Activated naive CD4-positive, alpha-beta T cell treated with anti-CD3 and anti-CD28 coated beads, Interleukin-2, amount 50 U/mL, for 16 hours (primary cell): ENCODE measurements at places on chromosomes 3 and 15.

GRCh38 chr3:195352895-195353488, 82.0 kb upstream of the XXYLT1 start:
- DNase-seq = no peak

GRCh38 chr3:52593103-52593502, 56.7 kb downstream of the UQCC5 start:
- no peak for DNase-seq

DNA sequence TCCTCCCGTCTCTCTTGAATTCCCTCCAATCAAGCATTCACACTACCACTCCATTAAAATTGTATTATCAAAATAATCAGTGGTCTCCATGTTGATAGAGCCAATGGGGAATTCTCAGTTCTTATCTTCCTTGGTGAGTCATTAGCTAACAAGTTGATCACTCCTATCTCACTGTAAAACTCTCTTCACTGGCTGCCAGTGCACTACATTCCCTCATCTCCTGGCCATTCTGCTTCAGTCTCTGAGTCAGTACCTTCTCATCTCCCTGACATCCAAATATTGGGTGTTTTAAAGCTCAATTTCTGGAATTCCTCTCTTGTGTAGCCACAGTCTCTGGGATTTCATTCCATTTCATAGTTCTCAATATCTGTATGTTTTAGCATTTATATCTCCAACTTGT, 175.2 kb downstream of the ALDH1A2 start:
- no peak for DNase-seq

DNA sequence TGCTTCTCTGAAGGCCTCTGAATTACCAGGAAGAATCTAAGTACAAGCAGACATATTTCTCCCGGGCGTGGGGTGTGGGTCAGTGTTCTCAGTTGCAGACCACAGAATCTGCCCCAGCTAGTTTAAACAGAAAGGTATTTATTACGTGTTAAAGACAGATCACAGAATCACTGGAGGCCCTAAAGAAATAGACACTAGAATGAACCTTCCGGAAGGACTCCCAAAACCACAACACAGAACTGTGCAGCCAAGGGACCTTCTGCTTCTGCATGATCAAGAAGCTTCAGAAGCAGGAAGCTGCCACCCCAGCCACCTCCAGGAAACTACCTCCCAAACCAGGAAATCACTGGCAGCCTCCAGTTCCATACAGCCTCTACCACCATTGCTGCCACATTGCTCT, 32.7 kb upstream of the ZFAND6 start:
- no peak for DNase-seq

DNA sequence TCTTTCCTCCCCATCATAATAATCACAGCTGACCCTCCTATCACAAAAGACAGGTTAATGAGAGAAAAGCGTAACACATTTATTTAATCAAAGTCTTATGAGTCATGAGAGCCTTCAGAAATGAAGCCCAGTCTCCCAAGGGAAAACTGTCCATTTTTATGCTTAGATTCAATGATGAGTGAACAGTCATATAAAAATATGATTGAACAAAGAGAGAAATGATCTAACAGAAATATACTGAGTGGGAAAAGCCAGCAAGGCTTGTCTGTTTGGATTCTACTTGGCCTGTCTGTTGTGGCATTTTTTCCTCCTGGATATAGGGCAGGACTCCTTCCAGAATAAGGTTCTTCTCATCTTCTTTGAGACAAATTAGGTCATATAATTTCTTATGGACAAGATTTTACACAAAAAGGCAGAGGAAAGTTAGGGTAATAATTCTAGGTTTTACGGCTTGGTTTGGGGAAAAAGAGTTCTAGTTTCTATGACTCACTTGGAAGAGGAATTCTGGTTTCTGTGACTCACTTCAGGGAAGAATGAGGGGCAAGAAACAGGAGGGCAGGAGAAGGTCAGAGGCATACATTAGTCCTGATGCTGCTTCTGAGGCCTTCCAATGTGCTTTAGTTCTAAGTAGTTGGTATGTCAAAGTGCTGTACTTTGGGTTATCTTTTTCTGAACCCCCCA, 534.2 kb downstream of the ZIC1 start:
- no peak for DNase-seq

DNA sequence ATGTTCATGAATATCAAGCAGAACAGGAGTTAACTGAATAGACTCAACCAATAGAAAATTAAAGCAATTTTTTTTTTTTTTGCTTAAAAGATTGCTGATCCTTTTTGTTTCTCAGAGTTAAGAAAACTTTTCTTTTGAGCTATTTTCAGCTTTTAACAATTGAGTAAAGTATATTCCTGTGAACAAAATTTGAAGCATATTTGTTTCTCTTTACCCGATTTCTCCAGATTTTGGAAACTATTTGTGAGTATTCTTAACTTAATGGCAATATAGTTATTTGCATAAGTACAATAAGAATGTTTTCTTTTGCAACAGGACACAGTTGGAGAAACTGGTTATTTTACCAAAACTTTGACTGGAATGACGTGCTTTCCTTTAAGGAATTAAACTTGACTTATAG, 53.4 kb upstream of the C15orf39 start:
- DNase-seq = no peak

GRCh38 chr15:74820056-74820455, 6.4 kb upstream of the CPLX3 start:
- DNase-seq = no peak

DNA sequence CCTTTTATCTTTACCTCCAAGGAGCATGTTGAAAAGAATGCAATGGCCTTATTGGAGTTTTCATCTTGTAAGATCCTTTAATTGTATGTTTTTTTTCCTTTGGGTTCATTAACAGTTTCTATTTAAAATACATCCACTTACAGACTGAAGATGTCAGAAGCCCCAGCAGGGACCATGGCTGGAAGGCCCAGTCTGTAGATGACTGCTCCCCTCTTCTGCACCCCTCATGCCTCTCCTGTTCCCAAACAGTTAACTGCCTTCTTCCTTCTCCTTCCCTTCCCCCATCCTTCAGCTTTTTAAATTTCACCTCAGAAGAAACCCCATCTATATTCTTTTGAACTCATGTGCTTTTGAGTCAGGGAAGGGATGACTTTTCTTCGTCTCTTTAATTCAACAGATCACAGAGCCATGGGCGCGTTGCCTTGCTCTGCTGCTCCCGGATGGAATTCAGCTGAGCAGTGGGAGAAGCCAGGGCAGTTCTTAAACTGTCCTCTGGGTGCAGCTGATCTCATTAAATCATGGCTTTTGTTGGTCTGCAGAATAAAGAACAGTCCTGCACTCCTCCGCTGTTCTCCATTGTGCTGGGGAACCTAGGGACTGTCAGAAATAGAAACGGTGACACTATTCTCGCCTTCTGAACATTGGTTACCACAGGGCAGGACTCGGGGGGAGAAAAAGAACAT, 71.5 kb upstream of the EIF1B start:
- DNase-seq = no peak

GRCh38 chr3:51379746-51380455, 5.2 kb upstream of the MANF start:
- DNase-seq = no peak

DNA sequence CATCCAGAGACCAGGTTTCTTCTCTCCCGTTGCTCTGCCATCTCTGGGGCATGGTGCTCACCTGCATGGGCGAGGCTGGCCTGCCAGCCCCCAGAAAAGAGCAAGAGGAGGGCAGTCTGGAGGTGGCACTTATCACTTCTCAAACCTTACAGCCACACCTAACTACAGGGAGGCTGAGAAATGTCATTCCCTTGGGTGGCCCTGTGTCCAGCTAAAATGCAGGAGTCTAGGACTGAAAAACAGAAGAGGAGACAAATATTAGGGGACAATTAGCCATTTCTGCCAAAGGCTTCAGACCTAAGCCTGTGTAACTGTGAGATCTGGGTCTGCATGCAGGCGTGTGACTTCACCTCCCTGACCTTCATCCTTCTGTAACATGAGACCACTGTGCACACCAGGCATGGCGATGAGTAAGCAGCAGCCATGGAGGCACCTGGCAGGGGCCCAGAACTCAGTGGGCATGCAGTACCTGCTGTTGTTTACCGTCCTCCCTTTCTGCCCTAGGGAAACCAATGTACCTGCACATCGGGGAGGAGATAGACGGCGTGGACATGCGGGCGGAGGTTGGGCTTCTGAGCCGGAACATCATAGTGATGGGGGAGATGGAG, 83.4 kb downstream of the MESD start:
- DNase-seq = no peak

GRCh38 chr15:36251450-36251849, 328.0 kb upstream of the CDIN1 start:
- DNase-seq = no peak

GRCh38 chr15:46502667-46503066, 867.8 kb downstream of the SQOR start:
- DNase-seq = no peak

DNA sequence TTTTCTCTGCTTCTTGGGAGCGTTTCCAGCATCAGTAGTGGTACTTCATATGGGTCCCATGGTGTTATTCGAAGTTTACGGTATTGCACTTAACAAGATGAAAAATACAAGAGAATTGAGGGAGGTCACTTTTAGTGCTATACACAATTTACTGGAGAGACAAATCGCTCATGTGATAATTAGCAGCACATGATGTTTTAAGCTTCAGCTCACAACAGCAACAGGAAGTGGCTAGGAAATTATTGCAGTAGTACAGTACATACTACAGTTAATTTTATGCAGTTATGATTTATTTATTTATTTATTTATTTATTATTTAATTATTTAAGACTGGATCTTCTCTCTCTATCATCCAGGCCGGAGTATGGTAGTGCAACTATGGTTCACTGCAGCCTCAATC, 14.4 kb upstream of the DCAF1 start:
- DNase-seq = no peak

DNA sequence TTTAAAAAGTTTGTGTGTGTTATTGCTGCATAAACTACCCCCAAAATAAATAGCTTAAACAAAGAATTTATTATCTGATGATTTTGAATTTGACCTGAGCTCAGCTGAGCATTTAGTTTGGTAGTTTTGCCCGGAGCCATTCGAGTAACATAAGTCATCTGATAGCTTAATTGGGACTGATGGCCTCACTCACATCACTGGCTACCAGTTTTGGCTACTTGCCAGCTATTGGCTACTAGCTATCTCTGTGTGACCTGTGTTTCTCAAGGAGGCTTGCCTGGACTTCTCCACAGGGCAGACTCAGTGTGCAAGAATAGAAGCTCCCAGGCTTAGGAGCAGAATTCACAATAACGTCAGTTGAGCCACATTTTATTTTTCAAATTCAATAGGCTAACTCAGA, 9.0 kb downstream of the CNTN3 start:
- DNase-seq = no peak

- no peak for DNase-seq
Observed at GRCh38 chr3:159947220-159947619, 41.4 kb upstream of the IL12A start.

DNA sequence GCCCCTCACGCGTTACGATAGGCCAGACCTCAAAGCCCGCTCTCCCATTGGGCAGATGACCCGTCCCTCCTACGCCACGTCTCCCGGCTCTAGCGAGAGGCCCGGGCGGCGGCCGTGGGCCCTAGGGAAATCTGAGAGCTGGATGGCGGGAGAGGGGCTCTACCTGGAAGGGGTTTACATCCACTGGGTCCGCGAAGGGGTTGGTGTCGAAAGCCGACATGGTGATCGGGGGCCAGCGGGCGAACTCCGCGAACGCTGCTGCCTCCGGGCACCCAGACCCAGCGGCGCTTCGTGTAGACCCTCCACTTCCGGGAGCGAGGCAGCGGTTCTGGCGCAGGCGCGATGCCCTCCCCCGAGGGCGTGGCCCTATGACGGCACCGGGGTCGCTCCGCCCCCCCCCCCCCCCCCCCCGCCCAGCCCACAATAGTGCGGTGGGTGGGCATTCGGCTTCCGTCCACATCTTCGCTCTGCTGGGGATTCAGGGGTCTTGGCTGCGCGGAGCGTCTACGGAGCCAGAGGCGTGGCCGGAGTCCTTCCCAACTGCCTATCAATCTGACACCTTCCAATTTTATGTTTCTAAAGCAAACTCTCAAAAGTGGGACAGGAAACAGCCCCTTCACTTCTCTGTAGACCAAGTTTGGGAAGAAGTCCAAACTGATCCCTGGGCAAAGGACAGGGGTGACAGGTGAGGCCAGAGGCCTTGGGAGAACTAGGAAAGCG, at the start of gene SCAMP2:
Gene SCAMP2 (minus strand): TSS at position 330 of the 720 bp plus-strand sequence. CDS start 110 bp downstream, at position 220.
- DNase-seq = peak; percentile 90

- no peak for DNase-seq
Observed at GRCh38 chr15:91447991-91448644, 348.1 kb downstream of the SV2B start.

- DNase-seq = peak; percentile 71
Observed at GRCh38 chr3:48507256-48508061, 3.5 kb upstream of the SHISA5 start.

DNA sequence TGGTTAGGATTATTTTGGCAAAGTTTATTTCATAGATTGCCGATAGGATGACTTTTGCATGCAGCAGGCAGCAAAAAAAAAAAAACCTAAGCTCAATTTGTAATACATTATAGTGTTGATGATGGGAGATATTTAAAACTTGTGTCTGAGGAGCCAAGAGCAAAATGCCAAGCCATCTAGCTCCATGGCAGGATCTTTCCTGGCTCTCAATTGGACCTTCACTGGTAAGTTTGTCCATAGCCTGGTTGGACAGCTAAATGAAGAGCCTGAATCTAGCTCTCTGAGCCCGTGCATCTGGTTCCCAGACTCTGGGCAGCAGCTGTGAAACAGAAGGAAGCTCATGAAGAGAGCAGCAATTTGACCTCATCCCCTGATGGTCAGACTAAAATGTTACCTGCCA, 17.5 kb downstream of the STAC start:
- DNase-seq = no peak

GRCh38 chr3:190617185-190617584, 103.3 kb downstream of the IL1RAP start:
- DNase-seq = peak; percentile 16

GRCh38 chr3:82178291-82178690, 416.8 kb upstream of the GBE1 start:
- no peak for DNase-seq

- DNase-seq = no peak
Observed at GRCh38 chr3:14606669-14607339, 44.8 kb upstream of the CCDC174 start.

GRCh38 chr3:158430968-158431367, 140.0 kb upstream of the MLF1 start:
- DNase-seq = no peak

GRCh38 chr3:377158-377561, 180.6 kb downstream of the CHL1 start:
- no peak for DNase-seq

DNA sequence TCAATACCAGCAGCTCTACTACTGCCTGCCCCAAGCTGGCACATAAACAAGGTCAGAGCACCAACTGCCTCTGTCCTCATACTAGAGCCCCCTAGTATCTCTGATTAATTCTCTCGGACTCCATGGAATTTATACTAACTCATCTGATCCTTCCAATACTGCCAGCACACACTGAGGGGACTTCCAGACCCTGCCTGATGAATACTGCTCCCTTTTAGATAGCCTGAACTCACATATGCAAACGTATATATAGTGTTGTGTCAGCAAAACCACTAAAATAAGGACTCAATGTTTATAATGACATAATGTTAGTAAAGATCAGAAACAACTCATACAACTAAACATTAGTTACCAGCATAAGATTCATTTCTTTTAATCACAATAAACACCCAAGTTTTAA, 25.0 kb downstream of the CEP70 start:
- no peak for DNase-seq

GRCh38 chr3:124885466-124886167, 1.5 kb downstream of the ITGB5 start:
- DNase-seq = no peak

GRCh38 chr15:87623832-87624231, 632.7 kb downstream of the NTRK3 start:
- DNase-seq = no peak
